HT1080 (cell line): ENCODE measurements at places on chromosomes 16 and 17. TPM values are rescaled to one million over a fixed set of nuclear protein-coding genes. Genes with fewer than 3 reads are reported as not detected.

SLC38A7 gene
- total RNA-seq = 8.0 and 10.8 TPM in 2 replicates

NPTX1 gene
- 0.84 and 1.4 TPM in 2 replicates for total RNA-seq

TAC4 gene
- 0.20 TPM in 1 of 2 replicates, not detected in the other for total RNA-seq

LRRC37A2 gene
- 3.3 and 3.9 TPM in 2 replicates for total RNA-seq

MRPL12 gene
- 51.9 and 57.7 TPM in 2 replicates for total RNA-seq

DNA sequence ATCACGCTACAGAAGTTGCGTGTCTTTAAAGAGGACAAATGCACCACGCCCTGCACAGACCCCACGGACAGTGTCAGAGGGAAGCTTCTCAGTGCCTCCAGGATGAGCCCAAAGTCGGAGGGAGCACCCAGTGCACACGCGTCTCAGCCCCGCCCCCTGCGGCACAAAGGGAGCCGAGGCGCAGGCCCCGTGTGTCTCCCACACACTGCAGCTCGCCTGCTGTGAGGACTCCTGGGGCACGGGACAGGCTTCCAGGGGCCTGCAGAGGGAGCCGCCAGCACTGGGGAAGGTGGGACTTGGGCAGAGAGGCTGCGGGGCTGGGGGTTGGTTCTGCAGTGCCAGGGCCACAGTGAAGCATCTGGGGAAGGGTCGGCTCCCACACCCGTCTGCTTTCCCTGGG, 77.4 kb downstream of the LMF1 start:
- no peak for DNase-seq

DNA sequence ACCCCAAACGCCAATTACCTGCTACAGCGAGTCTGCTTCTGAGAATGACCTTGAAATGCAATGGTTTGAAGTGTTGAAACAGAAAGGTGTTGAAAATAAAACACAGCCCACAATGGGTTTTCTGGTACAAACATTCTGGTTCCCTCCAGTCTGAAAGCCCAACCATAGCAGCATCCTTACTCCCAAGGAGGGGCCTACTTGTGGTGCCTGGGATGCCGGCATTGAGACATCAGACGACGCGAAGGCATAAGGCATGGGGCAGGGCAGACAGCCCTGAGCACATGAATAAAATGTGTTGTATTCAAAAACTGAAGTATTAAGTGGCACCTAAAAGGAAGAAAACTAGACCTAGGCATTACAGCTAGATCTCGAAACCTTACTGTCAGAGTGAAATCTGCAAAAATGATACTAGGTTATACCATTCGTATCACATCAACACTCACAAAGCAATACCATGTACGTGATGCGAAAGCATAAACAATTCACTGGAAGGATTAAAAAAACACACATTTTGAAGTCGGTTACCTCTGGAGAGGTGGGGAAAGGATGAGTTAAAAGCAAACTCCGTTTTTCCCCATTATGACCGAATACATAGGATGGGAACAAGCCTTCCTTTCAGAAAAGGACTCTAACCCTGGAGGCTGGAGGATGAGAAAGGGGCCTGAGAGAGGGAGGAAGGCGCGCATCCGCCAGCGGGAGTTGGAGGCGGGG, 702 bp downstream of the NUDT21 start:
- DNase-seq = no peak

DNA sequence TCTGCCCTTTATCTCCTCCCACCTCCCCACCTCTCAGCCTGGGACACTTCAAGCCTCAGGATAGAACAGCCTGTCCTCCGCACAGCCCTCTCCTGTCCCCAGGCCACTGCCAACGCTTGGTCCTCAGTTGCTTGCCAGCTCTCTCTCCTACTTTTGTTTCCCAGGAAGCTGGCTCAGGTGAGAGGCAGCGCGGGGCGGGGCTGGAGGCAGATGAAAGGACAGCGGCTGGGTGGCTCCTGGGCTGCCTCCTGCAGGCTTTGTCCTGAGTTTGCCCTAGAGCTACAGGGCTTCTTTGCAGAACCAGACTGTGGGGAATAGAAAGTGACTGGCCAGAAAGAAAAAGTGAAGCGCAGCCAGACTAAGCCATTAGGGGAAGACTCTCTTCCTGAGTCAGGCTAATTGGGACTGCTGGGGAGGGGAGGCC, 48.2 kb upstream of the CDC42EP4 start:
- no peak for DNase-seq

DNA sequence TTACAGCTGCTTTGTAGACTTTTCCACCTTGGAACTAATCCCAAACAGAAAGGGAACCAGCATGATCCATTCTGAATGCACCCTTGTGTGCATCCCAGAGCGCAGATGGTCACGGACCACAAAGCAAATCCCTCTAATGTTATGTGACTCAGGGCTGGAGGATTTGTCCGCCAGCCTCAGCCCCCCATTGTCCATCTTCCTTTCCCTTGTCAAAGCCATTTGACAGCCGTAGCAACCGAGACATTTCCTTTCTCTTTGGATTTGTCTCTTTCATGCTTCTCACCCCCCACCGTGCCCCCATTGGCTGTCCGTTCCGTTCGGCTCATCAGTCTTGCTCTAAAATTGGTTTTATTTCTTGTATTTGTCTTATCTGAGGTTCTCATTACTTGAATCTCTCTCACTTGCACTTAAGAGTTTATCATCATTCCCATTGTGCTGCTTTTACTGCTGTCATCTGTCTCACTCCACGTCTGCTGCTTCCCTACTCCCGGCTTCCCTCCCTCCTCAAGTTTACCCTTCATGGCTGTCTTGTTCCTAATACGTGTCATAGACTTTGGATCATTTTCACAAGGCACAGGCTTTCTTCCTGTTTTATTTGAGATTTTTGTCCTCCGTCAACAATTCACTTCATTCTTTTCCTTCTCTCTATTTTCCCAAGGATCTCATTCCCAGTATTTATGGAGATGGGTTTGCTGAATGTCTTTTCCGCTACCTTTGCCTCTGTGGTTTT, 163.4 kb upstream of the ERCC4 start:
- DNase-seq = no peak

DNA sequence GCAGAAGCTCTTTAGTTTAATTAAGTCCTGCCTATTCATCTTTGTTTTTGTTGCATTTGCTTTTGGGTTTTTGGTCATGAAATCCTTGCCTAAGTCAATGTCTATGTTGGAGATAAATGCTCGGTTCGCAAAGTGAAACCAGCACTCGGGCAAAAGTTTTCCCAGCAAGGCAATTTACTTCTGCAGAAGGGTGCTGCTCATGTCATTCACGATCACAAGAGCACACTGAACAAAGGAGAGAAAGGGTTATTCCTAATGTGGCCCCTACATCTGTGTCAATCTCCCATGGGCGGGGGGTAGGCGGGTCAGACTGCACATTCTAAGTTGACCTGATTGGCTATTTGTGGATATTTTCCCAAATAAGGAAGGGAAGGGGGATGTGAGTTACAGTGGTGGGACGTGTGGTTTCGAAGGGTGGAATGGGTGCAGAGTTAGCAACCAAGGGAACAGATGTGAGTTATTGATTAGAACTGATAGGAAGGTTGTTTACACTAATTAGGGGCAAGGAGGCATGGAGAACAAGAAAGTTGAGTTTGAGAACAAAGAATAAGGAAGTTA, 23.0 kb downstream of the ATF7IP2 start:
- DNase-seq = no peak

- no peak for DNase-seq
These were observed 885 bp downstream of the CNTNAP4 start for GRCh38 chr16:76278086-76278485.

GRCh38 chr17:48626245-48627117, at the start of gene HOXB9:
Gene HOXB9 (minus strand): TSS chr17:48626358. CDS start chr17:48626269, 89 bp downstream.
- DNase-seq = peak; percentile 94

DNA sequence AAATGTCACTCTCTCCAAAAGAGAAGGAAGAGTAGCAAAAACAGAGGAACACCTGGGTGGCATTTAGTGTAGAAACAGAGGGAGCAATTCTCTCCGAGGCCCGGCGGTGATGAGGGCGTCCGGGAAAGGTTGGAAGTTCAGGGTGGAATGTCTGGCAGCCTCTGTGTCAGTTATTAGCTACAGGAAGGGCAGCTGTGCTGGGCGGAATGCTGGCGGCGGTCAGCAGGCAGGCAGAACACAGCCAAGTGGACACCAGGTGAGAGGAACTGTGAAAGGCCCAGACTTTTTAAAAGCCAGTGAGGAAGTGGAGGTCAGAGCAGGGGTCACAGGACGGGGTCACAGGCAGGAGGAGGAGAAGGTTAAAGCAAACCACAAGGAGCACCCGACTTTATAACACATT, 238.1 kb downstream of the NTN1 start:
- no peak for DNase-seq

DNA sequence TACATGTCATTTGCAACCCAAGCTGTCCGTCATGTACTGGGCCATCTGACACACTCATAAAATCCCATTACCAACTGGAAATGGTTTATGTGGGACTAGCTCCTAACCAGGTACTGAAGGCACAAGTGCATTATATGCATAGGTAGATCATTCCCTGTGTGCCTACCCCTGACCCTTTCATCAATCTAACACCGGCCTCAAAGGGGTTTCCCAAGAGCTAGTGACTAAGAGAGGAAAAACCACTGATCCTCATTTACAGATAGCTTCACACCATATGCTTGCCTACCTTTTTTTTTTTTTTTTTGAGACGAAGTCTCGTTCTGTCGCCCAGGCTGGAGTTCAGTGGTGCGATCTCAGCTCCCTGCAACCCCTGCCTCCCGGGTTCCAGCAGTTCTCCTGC, 449.8 kb downstream of the SLC39A11 start:
- DNase-seq = no peak

DNA sequence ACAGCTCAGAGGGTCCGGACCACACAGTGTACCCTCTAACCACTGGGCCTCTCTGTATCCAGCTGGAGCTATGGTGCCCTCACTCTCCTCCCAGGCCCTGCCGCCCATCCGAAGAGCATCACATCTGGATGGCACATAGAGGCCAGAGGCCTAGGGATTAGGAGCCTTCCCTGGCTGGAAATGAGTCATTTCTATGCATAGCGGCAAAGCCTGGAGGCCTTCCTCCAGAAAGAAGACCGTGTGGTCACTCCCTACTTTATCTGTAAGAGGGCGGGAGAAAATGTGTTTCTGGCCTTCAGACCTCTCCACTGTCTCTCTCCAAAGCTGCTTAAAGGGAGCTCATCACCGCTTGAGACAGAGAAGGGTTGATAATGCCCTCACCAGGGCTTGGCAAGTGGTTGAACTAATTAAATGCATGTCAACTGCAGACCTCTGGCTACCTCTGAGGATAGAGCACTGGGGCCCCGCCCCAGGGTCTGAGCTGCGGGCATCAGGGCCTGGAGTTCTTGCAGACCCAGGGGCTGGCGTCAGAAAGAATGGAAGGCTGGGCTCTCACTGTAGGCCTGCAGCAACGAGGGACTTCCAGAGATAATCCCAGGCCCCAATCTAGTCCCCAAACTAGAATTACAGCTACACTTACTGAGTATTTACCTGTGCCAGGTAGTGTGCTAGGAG, 122.2 kb downstream of the IRX5 start:
- peak; percentile 7 for DNase-seq

DNA sequence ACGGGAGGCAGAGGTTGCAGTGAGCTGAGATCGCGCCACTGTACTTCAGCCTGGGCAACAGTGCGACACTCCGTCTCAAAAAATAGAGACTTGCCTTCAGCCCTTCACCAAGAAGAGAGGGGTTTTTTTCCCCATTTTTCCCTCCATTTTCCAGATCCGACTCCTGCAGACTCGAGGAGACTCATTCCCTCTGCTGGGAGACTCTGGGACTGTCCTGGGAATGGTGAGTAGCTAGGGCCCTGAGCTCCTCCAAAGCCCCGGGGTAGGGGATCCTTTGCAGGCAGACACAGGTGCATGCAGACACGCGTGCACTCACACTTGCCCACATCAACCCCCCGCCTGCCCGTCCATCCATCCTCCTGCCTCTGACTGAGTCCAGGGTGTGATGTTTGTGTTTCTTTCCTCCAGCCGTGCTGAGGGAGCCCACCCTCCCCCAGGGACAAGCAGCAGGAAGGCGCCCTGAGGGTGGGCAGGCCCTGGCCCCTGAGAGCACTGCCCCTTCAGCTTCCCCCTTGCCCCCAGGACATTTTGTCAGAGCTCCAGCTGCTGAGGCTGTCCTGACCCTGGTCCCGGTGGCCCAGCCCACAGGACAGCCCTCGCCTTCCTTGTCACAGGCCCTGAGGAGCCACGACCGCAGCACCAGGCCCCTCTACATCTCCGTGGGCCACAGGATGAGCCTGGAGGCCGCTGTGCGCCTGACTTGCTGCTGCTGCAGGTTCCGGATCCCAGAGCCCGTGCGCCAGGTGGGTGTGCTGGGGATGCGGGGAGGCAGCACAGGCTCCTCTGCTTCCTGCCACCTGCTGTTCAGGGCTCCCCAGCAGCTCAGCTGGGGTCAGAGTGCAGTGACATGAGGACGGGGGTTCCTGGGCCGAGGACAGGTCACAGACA, 10.2 kb downstream of the ENDOV start:
- no peak for DNase-seq
